ENCODE measurements at places on chromosomes 1 and 21.

DNA sequence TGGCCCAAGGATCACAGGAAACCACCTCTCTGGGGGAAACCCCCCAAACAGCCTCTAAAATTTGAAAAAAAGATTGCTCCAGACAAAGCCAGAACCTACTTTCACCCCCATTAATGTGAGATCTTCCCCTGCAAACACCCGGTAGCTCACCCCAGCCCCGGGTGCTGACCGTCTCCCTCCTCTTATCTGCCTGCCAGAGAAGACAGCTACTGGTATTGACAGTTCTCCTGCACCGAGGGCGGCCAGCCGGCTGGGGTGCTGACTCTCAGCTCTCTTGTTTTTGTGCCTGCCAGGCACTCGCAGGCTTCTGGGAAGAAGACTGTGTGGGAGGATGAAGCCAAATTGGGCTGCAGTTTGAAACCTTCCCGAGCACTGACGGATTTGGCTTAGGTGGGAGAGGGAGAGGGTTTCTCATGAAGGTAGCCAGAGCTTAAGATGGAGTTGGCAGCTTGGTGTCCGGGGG, 48.2 kb downstream of the RASSF5 start:
- DNase-seq, result peak; percentile 68

DNA sequence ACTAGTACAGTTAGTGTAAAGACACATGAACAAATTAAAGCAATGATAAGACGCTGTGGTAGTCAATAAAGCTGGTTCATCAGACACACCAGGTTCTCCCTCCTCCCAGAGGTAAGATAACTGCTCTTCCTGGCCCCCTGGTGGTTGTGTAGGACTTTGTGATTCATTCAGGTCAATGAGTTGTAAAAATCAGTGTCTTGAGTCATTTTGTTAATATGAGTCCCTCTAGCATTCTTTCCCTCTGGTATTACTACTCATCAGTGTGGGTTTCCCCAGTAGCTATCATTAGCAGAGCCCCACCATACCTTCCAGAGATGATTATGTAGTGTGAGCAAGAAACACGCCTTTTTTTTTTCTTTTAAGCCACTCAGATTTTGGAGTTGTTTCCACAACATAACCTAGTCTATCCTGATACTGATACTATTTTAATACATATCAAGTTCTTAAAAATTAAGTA, 3.6 kb upstream of the SETDB1 start:
- DNase-seq, result peak; percentile 81

DNA sequence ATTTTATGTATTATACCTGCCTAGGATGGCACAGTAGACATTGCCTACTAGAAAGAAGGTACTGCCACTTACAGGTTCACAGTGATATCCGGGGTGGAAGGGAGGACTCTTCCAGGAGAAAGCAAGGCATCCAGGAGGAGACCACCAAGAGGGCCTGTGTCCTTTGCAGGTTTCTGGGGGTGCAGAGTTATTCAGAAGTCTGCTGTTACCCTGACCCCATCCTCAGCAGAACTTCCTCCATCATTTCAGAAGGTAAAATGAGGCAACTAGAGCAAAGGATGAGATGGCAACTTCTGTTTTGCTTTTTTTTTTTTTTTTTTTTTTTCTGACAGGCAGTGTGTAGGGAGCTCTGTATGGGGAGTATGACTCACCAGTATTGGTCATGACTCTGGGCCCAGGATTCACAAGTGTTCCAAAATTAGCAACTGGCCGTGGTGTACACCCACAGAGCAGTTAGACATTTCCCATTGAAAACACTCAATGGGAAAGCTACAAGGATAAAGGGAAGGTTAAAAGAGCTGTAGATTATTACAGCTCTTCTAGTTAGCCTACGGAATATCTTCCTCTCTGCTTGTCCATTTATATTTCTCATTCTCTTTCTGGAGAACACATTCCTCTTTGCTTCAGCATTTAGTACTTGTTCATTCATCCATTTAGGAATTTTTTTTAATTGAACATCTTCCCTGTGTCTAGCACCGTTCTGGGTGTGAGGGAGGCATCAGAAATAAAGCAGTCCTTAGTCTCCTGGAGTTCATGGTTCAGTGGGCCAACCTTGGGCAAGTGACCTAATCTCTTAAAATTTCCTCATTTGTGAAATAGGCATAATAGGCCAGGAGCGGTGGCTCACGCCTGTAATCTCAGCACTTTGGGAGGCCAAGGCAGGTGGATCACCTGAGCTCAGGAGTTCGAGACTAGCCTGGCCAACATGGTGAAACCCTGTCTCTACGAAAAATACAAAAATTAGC, 50.5 kb upstream of the PPP2R5A start:
- peak; percentile 47 for DNase-seq

DNA sequence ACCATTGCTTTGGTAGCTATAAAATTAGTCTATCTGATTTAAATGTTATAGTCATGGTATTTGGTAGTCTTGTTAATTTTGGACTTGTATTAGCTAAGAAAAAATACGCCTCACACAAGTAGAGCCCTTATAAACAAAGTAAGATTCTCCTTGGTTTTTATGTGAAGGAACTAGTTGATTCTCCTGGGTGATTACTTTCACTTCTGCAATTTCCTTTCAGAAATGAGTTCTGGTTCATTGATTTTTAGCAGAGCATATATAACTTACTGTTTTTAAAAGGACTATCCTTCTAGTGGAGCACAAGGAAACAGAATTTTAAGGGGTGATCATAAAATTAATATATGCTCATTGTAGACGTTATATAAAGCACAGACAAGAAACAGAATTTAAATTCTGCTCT, 120.1 kb downstream of the BACH1 start:
- peak; percentile 21 for DNase-seq

DNA sequence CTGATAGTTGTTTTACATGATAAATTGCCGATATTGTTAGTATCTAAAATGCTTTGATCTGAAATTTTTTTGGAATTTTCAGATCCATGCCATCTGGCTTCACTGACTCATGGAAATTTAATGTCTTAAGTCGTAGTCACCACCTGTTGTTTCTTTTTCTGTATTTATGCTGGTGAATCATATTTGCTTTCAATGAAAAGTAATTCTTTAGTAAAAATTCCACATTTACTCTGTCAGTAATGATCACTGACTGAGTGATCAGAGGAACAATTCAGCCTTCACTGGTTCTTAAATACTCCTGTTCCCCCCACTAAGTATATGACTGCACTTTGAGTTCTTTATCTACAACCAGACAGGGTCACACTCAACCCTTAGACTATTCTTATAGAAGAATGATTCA, 185.6 kb upstream of the NRIP1 start:
- no peak for DNase-seq

GRCh38 chr1:56507925-56508522, 71.3 kb downstream of the PLPP3 start:
- no peak for DNase-seq

GRCh38 chr1:53502641-53503432, 43.6 kb downstream of the DMRTB1 start:
- DNase-seq, result no peak
